ENCODE measurements at places on chromosomes 6 and 20.

DNA sequence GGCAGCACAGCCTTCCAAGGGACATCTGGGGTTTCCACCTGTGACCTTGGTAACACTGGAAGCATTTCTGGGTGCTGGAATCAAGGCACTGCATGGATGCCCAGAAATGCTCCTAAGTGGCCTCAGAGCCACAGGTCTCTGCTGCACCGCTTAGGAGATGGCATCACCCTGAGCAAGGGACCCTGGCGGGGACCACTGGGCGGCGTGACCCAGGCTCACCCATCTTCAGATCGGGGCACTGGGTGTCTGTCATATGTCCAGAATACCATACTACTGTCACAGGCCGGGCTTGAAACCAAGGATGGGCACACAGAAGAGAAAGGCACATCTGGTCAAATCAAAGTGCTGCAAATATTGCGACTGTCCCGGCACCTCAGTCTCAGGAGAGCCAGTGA lies 45.9 kb downstream of the SSR1 start:
- DNase-seq: no peak

GRCh38 chr20:63262836-63263235 lies 8.6 kb upstream of the NKAIN4 start:
- DNase-seq: no peak

DNA sequence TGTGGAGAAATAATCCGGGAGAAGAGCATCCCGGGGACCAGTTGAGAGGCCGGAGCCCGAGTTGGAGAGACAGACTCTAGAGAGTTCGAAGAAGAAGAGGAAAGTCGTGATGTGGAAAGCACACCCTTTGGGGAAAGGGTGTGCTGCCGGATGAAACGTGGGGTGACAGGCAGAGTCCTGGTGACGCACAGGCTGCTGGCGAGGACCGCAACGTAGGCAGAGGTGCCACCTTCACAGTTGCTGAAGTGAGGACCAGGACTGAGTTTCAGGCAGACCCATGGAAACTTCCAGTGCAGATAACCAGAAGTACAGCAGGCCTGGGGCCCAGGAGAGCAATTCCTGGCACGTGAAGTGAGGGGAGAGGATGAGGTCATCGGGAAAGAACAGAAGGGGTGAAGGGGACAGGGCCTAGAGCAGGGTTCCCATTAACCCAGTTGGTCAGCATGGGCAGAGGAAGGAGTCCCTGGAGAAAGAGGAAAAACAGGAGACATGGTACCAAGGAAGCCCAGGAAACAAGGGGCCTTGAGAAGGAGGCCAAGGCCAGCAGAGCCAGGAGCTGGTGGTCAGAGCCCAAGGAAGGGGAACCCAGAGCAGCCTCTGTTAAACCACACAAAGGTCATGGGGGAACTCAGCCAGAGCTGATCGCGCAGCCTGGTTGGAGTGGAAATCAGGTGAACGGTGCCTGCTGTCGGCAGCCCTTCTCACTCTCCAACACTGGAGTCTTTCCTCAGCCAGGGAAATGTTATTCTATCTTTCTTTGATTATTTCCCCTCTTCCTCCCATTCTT lies 84.1 kb downstream of the PRND start:
- DNase-seq: no peak

GRCh38 chr6:146972546-146972945 lies 231.7 kb upstream of the STXBP5 start:
- DNase-seq: no peak

- DNase-seq: no peak
Measured at GRCh38 chr6:20997143-20997769, 463.0 kb downstream of the CDKAL1 start.

- DNase-seq: no peak
Measured at GRCh38 chr20:3203315-3204123, 963 bp downstream of the DDRGK1 start.

DNA sequence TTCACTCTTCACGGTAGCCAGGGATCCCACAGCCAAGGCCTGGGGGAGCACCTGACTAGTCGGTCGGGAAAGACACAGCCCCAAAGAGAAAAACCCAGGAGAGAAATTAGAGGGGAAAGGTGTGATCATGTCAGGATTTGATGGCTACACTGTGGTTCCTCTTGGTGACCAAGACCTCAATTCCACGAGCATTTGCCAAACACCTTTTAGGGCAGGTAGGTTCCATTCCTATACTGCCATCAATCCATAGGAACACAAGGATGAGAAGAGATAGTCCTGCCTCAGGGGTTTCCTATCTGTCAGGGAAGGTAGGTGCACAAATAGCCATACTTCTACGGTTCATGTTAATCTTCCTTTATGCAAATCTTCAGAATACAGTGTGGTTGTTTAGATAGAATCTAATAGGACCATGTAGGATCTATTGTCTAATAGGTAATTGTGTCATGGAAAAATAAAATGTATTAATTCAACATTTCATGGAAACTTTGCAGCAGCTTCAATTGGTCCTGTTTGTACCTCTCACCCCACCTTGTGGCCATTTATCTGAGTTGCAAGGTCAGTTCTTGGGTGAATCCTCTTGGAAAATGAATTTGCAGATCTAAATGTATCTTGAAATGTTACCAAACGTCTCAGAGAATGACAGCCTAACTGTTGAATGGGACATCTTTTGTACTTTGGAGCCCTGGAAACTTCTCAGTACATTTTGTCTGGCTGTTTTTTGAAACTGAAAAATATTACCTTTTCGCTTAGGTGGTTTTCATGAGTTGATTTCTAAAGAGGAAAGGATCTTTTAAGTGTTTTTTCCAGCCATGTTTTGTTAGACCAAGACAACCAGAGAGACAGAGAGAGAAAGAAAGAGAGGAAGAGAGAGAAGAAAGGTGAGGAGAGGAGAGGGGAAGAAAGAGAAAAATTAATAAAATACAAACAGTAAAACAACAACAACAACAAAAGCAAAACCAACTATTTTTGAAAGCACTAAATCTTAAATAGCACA lies 33.7 kb upstream of the IYD start:
- no peak for DNase-seq

DNA sequence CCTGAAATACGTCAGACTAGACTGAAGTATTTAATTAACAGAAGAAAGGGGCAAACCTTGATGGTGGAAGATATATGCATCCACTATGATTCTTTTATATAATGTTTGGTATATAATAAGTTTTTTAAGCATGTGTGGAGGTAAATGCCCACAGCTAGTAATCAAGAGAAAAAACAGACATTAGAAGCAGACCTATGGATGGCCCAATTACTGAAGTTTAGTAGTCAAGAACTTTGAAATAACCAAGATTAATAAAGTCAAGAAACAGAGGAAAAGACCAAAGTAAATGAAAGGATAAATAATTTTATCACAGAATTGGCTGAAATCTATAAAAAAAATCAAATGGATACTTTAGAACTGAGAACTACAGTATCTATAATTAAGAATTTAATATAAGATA lies 15.3 kb downstream of the TTI1 start:
- DNase-seq: no peak
